ENCODE measurements at places on chromosomes 6 and 20. TPM values are rescaled to one million over a fixed set of nuclear protein-coding genes. Genes with fewer than 3 reads are reported as not detected.

DNA sequence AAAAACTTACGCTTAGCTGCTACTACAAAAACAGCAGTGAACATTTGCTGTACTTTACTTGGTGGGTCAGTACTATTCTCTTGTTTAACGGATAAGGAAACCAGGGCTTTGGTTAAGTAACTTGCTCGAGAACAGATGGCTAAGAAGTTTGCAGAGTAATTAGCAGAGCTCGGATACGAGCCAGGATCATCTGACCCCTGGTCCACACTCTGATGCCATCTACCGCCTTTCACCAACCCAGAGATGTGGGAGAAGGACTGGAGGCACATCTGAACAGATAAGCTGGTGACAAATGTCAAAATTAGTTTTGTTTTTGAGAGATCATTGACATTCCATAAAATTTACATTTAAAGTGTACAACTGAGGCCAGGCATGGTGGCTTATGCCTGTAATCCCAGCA lies 18.9 kb upstream of the RPL7L1 start:
- no peaks in the 10 kb centered on the region for H3K27me3 ChIP-seq
- H3K36me3 ChIP-seq = peaks cover 34% of the 10 kb centered on the region
- no peak overlapping the region for H3K27ac ChIP-seq
- no peaks in the 10 kb centered on the region for H3K4me1 ChIP-seq
- no peak overlapping the region for H3K4me3 ChIP-seq

Gene CST5
- not detected for total RNA-seq

- DNase-seq = no peak
- H3K27ac ChIP-seq = peak overlapping the region; percentile 72
- H3K36me3 ChIP-seq = no peaks in the 10 kb centered on the region
- H3K4me1 ChIP-seq = peaks cover 15% of the 10 kb centered on the region
- no peak overlapping the region for H3K4me3 ChIP-seq
Measured at GRCh38 chr6:15621203-15622044, 41.4 kb downstream of the DTNBP1 start.

DNA sequence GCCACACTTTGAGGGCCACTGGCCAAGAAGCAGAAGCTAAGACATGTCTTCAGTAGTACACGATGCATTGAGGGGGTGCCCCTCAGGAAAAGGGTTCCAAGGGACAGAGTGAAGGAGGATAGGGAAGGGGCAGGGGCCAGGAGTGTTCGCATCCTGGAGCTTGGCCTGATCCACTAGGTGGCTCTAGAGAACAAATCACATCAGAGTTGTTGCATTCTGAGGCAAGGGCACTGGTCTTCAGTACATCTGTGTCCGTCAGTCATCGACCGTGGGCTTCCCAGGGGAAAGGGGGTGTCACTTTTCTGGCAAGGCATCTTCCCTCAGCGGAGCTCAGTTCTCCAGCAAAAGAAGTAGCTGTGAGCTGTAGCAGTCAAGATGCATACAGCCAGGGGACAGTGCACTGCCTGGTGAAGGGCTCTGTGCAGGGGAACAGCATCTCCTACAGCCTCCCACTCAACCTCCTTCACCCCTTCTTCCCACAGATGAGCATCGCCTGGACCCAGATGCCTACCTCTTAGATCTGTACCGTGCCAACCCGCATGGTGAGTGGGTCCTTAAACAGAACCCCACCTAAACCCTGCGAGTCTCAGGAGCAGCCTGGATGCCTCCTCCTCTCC lies 47.8 kb downstream of the ARHGAP40 start:
- H3K27ac ChIP-seq = no peak overlapping the region
- no peak for DNase-seq
- peaks cover 60% of the 10 kb centered on the region for H3K27me3 ChIP-seq
- no peak overlapping the region for H3K4me3 ChIP-seq
- peaks cover 3% of the 10 kb centered on the region for H3K4me1 ChIP-seq

- H3K27ac ChIP-seq = no peak overlapping the region
- H3K4me1 ChIP-seq = peaks cover 3% of the 10 kb centered on the region
- H3K36me3 ChIP-seq = peaks cover 38% of the 10 kb centered on the region
- no peak for DNase-seq
- H3K4me3 ChIP-seq = no peak overlapping the region
Measured at GRCh38 chr6:170405311-170405975, 98.9 kb downstream of the FAM120B start.
